ENCODE measurements at places on chromosomes 3 and 15.

DNA sequence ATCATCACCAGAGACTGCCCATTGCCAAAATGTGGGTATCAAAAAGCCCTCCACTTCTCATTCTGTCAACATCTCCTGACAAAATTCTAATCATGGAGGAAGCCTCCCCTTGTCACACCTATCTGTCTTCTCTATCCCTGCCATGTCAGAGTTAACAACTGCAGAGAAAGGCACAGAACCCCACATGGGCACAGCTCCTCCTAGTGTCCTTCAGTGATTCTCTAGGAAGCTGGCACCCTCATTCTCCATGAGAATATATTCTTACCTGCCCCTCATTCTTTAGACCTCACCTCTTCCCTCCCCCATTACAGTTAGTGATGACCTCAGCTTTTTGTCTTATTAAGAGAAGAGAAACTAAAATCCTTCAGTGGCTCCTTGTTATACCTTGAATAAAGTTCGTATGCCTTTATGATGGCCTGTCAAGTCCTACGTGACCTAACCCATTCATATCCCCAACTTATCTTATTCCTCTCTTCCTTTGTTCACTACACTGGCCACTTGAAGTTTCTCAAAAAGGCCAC is 44.6 kb downstream of the NME9 start:
- DNase-seq, result no peak

DNA sequence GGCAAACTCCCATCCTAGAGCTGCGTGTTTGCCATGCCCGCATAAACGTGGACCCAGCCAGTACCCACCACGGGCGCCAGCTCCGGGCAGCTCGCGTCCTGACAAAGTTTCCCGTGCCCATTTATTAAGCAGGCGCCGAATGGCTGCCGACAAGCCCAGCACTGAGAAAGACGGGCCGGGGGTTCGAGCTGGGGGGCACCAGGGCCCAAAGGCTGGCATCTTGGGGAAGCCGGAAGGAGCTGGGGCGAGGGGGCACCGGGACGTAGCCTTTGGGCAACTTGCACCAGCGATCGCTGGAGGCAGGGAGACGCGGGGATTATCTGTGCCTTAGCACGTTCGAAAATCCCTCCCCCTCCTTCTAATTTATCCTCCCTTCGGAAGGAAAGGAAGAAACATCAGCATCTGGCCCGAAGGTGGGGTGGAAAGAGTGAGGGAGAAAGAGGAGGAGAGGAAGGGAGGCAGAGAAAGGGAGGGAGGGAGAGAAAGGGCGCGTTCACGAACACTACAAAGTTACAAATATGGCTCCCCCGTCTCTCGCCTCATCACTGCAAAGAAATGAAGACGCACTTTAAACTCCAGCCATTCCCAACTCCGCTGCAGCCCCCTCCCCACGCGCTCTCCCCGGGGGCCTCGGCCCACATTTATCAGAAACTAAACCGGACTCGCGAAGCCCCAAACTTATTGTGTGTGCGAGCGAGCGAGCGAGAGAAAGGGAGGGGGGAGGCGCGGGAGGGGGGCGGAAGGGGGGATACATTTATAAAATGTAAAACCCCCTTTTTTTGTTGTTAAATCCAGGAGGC is 1.0 kb downstream of the ANP32A start:
- peak; percentile 73 for DNase-seq

- no peak for DNase-seq
These were observed 112.4 kb upstream of the PFN2 start for GRCh38 chr3:150082898-150083654.

DNA sequence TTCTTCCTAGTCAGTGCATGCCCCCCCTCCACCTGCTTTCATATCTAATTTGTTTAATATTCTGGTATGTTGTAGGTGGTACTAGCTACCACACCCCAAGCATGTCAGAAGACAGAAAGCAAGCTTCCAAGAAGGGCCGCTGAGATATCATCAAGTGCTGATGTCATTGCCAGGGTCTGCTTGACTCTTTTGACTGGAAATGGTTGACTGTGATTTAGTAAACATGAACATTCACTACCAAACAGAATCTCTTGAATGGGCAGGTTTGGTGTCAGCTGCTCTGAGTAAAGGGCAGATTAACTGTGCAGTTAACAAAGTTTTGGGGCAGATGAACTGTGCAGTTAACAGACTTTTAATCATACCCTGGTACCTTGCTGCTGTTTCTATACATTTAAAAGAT is 244.2 kb upstream of the SATB1 start:
- DNase-seq, result no peak

GRCh38 chr3:126370606-126371005 is 13.4 kb upstream of the KLF15 start:
- DNase-seq, result no peak

DNA sequence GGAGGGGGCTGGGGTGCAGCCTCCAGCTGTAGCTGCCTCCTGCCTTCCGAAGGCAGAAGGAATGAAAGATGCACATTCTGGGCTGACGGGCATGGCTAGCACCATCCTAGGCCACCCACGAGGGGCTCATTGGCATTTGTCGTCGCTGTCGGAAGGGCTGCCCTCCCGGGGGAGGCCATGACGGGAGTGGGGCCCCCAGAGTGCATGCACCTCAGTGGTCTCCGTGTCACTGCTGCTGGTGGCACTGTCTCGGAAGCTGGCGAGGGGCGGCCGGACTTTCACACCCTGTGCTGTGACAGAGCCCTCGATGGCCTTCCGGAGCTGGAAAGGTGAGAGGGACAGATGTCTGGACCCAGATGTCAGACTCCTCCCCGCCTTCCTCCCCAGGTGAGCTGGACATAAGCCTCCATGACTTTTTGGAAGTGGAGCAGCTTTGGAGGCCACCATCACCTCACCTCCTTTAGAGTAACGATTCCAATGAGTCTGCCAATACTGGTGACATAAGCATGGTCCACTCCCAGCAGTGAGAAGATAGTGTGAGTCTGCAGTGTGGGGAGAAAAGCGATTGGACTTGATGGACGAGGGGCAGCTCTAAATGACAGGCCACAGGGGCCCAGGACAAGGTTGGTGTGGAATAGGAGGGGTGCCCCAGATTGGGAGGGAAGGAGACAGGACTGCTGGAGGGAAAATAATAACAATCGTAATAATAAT is 9.2 kb downstream of the FAM131A start:
- DNase-seq, result no peak

DNA sequence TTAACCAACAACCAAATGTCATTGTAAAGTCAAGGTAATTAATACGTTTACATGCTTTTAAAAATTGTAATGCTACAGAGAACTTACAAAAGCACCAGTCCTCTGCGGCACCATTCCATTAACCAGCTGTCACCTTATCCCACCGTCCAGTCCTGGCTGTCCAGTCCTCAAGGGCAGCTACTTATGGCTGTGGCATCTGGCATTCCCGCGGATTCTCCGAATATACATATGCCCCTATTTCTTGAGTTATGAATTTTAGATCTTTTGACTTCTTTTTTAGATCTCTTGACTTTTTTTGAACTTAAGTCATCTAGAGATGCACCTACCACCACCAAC is 382 bp upstream of the POMGNT2 start:
- DNase-seq, result no peak

- DNase-seq, result no peak
These were observed 90.2 kb downstream of the DNAJB8 start for GRCh38 chr3:128376516-128376915.

GRCh38 chr3:11057655-11058054 is 65.1 kb downstream of the SLC6A1 start:
- DNase-seq, result no peak

DNA sequence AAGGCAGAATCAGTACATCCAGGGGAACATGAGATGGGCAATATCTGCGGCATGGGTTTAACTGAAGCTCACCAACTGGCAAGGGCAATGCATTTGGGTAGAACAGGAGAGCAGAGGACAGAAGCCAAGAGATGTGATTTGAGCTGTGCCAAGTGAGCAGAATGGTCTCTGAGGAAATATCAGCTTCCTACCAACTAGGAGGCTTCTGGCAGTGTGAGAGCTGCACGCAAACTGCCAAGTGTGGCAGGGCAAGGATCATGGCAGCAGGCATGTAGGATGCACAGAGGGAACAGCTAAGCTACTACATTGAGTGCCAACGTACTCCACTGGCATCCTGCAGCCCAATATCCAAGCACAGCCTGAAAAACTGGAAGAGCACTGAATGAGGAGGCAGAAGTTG is 1036.5 kb downstream of the TUSC7 start:
- no peak for DNase-seq

- no peak for DNase-seq
These were observed 32.7 kb downstream of the CD200 start for GRCh38 chr3:112365636-112366035.

- DNase-seq, result no peak
These were observed 23.1 kb upstream of the P4HTM start for GRCh38 chr3:48966876-48967361.

GRCh38 chr3:128343287-128344051 is 123.2 kb downstream of the DNAJB8 start:
- peak; percentile 57 for DNase-seq

- DNase-seq, result no peak
These were observed 381.0 kb downstream of the SOX2 start for GRCh38 chr3:182092662-182093262.

DNA sequence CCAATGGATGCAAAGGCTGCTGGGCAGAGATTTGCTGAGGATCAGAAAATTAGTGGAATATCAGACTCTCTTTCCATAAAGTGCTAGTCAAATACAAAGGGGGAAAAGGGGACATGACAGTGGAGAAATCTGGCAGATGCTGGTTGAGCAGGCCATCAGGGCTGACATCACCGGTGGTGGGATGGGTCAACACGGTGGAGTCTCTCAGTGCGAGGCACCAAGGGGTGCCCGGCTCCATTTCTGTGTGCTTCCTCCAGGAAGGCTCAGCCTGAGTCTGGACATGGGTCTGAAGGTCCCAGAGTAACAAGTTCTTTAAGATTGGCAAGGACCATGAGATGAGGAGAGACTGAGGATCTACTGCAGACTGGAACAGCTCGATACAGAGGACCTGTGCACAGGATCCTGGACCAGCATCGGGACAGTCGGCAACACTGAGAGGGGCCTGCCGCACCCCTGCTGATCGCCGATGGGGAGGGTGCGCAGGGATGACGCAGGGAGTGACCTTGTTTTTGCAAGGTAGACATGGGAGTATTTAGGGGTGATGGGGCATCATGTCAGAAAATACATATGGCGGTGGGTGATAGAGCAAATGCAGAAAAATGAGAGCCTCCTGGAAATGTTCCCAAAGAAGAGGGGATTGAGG is 92.7 kb downstream of the SEC22A start:
- DNase-seq, result no peak

GRCh38 chr3:138412821-138413551 is 21.4 kb upstream of the ESYT3 start:
- peak; percentile 57 for DNase-seq

- no peak for DNase-seq
These were observed 81.2 kb downstream of the ZNF621 start for GRCh38 chr3:40605960-40606359.

DNA sequence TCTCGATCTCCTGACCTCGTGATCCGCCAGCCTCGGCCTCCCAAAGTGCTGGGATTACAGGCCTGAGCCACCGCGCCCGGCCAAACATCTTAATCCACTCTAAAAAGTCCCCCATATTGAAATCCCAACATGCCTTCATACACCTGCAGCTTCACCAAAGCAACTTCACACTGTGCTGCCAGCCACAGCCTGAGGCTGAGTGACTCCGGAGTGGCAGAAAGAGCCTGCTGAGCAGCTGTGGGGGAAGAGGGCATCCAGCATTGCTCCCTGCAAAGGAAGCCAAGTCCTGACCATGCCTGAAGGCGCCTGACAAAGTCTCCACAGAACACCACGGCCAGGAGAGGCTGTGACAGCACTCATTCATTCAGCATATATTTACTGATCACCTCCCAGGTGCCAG is 21.6 kb upstream of the VGLL4 start:
- no peak for DNase-seq

DNA sequence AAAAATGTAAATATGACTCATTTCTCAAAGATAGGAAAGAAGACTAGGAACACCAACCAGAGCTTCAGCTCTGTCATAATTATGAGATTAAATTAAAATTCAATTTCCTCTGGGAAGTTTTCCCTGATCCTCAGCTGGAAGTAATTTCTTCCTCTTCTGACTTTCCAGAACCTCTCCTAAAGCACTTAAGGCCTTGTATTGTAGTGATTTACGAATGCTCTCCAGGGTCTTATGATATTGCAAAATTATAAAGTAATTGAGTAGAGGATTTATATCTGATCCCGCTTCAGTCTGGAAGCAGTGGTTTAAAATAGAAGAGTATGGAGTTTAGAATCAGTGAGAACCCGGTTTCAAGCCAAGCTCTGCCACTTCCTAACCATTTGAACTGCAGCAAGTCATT is 279.8 kb downstream of the ZPLD1 start:
- DNase-seq, result no peak

DNA sequence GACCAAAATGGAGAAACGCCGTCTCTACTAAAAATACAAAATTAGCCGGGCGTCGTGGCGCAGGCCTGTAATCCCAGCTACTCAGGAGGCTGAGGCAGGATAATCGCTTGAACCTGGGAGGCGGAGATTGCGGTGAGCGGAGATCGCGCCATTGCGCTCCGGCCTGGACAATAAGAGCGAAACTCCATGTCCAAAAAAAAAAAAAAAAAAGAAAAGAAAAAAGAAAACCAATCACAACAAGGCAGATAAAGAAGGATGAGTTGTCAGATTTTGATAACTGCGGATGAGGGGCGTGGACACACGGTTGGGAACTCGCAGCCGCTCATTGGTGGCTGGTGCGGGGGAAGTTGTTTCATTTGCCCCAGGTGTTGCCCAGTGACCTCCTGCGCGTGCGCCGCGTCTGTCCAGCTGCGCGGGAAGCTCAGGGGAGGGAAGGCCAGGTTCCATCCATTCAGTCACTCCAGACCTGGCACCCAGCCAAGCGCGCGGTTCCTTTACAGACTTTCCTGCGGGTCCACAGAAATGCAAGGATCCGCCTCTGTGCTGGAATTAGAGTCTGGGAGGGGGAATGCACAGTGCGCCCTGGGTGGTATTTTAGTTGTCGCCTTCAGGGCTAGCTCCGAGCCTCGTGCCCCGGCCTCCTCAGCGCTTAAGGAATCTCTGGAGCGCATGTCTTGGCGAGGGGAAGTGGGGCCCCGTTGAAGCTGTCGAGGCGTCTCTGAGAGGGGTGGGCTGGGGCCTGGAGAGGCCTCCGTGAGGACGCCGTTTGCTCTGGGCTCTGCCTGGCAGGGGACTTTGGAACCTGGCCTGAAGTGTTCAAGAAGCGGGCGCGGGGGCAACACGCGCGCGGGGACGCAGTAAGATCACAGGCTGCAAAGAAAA is 708 bp upstream of the GCHFR start:
- DNase-seq, result peak; percentile 80

DNA sequence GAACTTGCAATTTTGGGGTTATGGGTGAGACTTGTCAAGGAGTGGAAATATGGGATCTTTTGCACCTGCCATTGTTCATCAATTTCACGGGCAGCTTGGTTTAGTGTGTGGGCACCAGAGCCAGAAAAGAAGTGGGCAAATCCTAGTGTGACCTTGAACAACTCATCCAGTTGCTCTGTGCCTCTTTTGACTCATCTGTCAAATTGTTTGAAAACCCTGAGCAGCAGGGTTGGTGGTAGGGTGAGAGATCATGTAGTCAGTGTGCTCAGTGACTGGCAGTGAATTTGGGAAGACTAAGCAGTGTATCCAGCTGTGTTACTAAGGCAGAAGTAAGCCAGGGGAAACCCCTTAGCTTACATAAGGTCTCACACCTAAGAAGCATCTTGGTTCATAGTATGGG is 293.0 kb upstream of the TRIM42 start:
- no peak for DNase-seq

- no peak for DNase-seq
These were observed 3.3 kb upstream of the ISLR start for GRCh38 chr15:74170071-74170844.

All from fibroblast of skin of scalp (primary cell).